ENCODE measurements at places on chromosomes 2 and 18.

DNA sequence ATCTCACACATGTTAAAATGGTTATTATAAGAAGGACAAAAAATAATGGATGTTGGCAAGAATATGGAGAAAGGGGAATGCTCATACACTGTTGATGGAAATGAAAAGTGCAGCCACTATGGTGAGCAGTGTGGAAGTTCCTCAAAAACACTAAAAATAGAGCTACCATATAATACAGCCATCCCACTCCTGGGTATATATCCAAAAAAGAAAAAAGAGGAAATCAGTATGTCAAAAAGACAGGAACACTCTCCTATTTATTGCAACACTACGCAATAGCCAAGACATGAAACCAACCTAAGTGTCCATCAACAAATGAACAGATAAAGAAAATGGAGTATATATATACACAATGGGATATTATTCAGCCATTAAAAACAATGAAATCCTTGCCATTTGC, 642.6 kb downstream of the RNF144A start:
- no peak for DNase-seq

DNA sequence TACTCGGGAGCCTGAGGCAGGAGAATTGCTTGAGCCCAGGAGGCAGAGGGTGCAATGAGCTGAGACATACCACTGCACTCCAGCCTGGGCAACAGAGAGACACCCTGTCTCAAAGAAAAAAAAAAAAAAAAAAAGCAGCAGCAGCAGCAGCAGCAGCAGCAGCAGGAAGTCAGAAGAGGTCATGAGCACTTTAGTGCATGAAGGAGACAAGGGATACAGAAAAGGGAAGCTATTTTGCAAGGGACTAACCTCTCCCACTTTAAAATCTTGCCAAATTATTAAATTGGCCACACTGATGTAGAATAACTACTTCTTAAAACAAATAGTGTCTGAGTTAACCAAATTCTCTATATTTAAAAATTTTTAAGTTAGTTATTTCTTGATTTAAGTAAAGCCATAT, 113.4 kb upstream of the PDE1A start:
- no peak for DNase-seq

DNA sequence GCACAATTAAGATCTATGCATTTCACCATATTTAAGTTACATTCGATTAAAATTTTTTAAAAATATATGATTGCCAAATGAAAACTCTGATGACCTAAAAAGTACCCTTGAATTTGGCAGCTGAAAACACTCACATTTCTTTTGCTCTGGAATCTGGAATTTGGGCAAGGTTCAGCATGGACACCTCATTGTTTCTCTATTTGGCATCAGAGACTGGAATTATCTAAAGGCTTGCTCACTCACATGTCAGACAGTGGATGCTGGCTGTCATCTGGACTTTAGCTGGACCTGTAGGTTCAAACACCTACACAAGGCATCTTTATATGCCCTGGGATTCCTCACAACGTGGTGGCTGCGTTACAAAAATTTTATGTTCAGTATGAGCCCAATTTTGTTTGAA, 16.1 kb downstream of the MBOAT2 start:
- DNase-seq, result peak; percentile 54

- DNase-seq, result no peak
Measured at GRCh38 chr2:121333834-121334558, 49.0 kb upstream of the TFCP2L1 start.

DNA sequence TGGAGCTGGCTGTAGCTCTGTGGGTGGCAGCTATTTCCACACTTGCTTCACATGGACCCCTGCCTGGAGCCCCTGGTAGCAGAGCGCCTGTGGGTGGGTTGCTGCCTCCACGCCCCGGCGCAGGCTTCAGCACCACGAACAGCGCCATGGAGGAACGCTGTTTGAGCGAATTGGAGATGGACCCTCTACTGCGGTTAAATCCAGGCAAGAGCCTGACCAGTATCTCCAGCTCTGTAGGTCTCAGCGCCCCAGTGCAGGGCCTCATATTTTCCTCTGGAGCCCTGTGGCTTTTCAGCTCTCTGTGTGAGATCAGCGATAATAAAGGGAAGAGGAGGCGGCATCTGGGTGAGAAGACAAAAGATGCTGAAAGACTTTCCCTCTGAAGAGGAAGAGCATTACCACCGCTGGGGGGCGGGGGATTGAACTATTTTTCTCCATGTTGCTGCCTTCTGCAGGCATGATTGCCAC, 12.0 kb downstream of the ONECUT2 start:
- peak; percentile 31 for DNase-seq

- DNase-seq, result peak; percentile 48
Measured at GRCh38 chr18:36078751-36079529, 11.6 kb upstream of the RPRD1A start.

GRCh38 chr2:233021771-233022170, 8.7 kb upstream of the NGEF start:
- peak; percentile 31 for DNase-seq

DNA sequence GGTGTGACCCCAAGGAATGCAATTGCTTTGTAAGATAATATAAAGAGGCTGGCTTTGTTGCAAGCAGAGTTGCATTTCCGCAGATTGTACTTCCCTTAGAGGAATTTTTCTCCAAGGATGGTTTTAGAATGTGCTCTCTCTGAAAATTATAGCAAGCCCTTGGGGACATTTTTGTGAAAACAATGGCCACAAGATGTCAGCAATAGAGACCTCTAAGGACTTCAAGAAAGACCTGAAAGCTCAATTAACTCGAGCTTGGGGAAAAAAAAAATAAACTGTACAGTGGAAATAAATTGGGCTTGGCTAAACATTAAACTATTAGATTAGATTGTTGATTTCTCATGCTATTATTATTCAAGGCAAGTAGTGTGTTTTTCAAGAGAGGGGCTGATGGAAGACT, 81.3 kb upstream of the KYNU start:
- DNase-seq, result no peak

DNA sequence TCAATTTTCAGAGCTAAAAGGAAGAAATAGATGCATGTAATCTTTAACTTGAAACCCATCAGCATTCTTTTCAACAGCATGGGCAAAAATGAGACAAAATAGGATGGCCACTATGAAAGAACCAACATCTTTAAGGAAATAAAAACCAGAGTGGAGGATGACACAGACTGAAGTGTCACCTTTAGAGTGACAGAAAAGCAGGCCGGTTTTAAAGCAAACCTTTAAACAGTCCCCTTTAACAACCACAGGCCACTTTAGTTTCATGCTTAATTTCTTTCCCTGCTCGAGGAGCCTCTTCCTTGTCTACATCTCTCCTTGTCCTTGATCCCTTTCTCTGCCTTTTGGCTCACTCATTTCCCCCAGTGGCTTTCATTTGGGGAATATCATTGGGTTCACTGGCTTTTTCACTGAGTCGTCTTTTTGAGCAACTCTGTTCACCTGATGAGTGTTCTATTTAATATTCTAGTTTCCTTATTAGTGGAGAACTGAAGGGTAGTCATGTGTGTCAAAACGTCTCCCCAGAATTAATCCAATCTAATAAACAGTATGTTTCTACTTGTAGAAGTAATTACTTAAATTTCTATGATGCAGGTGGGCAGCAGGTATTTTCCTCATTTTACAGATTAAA, 72.5 kb downstream of the DOCK10 start:
- DNase-seq, result no peak

- no peak for DNase-seq
Measured at GRCh38 chr2:11683966-11684365, 14.0 kb upstream of the NTSR2 start.

- no peak for DNase-seq
Measured at GRCh38 chr2:45328264-45328870, 282.7 kb downstream of the SRBD1 start.

- no peak for DNase-seq
Measured at GRCh38 chr2:27211241-27211942, 449 bp upstream of the ATRAID start.

GRCh38 chr2:152867397-152867796, 149.0 kb downstream of the ARL6IP6 start:
- no peak for DNase-seq

DNA sequence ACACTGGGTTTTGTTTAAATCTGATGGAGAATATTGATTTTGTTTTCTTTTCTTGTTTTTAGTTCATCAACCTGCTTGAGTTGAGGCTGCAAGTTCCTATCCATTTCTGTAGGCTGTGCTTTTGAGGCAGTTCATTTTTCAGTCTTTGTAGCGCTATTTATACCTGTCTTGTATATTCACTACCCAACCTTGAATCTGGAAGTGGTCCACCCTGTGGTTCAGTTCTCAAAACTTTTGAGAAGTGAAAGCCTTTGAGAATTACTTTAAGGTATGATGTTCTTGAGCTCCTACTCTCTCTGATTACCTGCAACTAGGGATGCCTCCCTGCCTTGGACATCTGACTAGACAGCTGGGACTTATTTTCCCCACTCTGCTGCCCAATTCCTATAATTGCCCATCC, 53.5 kb upstream of the KCNE4 start:
- DNase-seq, result no peak

DNA sequence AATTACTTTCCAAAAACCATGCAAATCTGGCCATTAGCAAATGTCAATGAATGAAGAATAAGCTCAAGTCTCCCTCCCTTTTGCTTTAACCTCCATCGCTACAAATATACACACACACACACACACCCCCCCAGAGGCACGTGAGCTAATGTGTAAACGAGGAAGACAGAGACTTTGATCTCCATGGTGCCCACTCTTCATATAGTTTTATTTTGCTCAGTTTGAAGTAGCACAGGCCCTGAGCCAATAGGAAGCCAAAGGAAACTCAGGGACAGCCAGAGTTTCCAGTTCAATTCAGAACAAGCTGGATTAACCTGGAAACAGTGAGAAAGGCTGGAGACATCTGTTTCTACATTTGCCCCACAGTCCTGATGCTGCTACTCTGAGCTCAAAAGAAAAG, 248.4 kb upstream of the MEIS1 start:
- no peak for DNase-seq

- DNase-seq, result no peak
Measured at GRCh38 chr18:58462975-58463374, 165.9 kb downstream of the ALPK2 start.

- DNase-seq, result peak; percentile 59
Measured at GRCh38 chr2:228318218-228318617, 136.7 kb upstream of the SPHKAP start.

GRCh38 chr2:30807249-30807648, at the start of gene CAPN13:
TSS of gene CAPN13 (minus strand) at chr2:30807446. CDS start at chr2:30787325, 20,121 bp downstream.
- DNase-seq, result no peak

- peak; percentile 90 for DNase-seq
Measured at GRCh38 chr2:231056453-231057416, at the start of gene PSMD1. TSS of gene PSMD1 (plus strand) at chr2:231056867. CDS start at chr2:231057026, 159 bp downstream.

DNA sequence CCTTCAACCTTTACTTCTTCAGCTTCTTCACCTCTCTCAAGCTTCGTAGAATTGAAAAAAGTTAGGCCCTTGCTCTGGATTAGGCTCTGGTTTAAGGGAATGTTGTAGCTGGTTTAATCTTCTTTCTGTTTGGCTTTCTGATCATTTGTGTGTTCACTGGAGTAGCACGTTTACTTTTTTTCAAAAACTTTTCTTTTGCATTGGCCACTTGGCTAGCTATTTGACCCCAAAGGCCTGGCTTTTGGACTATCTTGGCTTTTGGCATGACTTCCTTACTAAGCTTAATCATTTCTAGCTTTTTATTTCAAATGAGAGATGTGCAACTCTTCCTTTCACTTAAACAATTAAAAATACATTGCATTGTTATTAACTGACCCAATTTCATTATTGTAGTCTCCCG, 1154.8 kb upstream of the ZEB2 start:
- DNase-seq, result no peak

DNA sequence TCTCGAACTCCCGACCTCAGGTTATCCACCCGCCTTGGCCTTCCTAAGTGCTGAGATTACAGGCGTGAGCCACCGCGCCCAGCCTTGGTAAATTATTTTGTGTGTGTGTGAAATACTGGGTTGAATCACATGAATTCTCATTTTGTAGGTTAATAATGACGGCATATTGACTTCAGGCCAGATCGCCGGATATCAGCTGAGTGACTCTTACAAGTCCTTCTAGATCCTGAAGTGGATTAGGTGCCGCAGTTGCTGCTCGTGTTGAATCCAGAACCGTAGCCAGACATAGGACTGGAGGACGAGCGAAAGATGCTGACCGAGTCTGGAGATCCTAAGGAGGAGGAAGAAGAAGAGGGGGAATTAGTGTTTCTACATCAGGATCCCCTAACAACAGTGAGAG, 12.2 kb upstream of the KIF3C start:
- no peak for DNase-seq

- no peak for DNase-seq
Measured at GRCh38 chr18:59265246-59265973, 7.8 kb downstream of the RAX start.

DNA sequence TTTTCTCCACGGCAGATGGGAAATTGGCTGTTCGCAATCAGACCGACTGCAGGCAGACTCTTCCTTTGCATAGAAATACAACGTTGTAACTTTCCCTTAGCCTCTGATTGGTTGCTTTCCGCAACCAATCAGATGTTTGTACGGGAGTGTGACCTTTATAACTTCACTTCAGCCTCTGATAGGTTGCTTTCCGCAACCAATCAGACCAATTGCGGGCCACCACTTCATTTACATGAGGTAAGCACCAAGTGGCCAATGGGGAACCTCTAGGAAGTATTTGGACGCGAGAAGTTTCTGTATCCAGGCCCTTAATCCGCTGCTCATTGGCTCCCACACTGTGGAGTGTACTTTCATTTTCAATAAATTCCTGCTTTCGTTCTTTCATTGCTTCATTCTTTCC, 19.1 kb downstream of the SLC25A12 start:
- no peak for DNase-seq

DNA sequence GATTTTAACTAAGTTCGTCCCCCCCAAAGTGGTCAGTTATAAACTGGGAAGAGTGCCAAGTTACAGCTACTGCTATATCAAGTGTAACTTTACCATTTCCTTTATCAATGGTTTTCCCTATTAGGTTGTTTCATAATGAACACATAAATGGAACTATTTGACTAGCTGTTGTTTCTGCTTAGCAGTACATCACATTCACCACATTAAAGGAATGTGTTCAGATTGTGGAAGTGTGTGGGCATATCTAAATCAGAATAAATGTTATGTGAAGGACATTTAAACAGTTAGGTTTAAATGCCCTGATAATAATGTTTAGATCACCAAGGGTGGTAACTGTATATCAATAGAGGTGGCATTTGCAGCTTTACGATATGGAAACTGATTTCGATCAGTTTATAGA, 45.1 kb downstream of the SLC9A4 start:
- DNase-seq, result no peak

GRCh38 chr2:73779467-73780236, at the start of gene DUSP11:
TSS of gene DUSP11 (minus strand) at chr2:73780103. CDS start at chr2:73779974, 129 bp downstream.
- peak; percentile 94 for DNase-seq

GRCh38 chr2:100546469-100546868, 16.3 kb upstream of the PDCL3 start:
- no peak for DNase-seq

DNA sequence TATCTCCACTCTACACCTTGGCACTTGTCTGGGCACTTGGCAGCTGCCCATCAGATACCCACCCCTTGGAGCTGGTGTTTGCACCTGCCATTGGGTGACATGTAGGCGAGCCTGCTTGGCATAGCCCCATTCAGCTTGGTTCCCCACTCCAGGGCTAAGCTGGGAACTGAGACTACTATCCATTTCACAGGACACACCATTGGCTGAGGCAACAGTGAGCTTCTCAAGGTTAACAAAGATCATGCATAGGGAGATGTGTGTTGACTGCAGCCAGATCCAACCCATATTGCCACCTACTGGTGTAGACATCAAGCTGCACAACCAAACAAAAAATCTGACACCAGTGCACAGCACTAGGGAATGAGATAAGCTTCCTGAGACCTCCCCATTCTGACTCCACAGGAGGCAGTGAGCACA, 1389.8 kb upstream of the TMEFF2 start:
- no peak for DNase-seq

Measured in EL (cell line).